ENCODE measurements at places on chromosomes 4 and X. TPM values are rescaled to one million over a fixed set of nuclear protein-coding genes. Genes with fewer than 3 reads are reported as not detected.

DNA sequence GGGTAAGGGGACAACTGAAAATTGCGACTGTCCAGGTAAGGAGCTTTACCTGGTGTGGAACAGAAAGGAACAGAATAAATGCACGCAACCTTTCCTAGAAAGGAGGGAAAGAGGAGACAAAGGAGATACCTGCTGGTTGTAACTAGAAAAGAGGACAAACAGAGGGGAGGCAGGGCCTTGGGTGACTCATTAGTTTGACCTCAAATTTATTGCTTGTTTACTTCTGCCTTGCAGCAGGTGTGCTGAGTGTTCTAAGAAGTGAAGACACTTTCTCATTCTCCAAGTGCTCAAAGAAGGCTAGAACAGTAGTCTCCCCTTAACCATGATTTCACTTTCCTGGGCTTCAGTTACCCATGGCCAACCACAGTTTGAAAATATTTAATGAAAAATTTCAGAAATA is 123.1 kb upstream of the BOD1L1 start:
- no peak for DNase-seq

- DNase-seq: no peak
Observed at GRCh38 chr4:88743696-88744095, 46.1 kb upstream of the NAP1L5 start.

DNA sequence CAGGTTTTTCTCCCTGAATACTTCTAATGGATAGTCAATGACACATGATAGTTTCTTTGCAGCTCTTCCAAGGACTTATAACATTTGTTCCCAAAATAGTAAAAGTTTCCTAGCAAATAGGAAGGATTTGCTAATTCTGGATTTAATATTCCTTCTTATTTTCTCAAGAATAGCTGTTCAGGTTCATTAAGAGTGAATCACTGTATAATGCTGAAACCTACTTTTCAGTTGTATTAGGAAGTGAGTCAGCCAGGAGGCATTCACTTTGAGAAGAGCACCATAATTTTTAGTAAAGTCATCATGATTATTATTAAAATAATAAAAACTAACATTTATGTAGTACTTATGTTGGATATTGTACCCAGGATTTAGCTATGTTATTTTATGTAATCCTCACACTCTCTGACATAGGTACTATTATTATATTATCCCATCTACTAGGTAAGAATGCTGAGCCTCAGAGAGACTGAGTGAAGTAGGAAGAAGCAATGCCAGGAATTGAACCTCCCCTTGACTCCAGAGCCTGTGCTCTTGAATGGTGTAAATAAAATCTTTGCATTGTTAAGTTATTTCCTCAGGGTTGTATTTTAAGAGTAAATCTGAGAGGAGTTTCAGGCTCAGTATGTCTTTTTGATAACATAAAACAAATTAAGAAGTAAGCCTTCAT is 114.8 kb downstream of the REELD1 start:
- DNase-seq: no peak

DNA sequence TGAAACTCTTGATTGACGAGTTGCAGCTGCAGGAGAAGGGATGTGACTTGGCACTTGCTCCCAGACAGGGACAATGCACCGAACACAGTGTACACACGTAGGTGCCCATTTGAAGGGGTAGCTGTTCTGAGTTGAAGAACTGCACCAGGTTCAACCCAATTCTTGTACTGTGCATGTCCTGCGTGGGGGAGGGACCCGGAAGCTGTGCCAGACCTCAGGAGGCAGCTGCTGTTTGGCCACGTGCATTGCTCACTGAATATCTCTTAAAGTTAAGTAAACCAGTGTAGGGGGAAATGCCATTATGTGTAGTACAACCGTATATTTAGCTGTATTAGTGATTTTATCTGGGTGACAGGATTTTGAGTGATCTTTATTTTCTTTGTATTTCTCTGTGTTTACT is 12.0 kb upstream of the RBBP7 start:
- peak; percentile 14 for DNase-seq

GRCh38 chr4:53626491-53626890 is 35.2 kb upstream of the LNX1 start:
- DNase-seq: no peak

Gene MAGEA11
- not detected for total RNA-seq

All from mucosa of gallbladder (tissue), 1 donor.